ENCODE measurements at places on chromosomes 7 and 10. TPM values are rescaled to one million over a fixed set of nuclear protein-coding genes. Genes with fewer than 3 reads are reported as not detected.

The LRGUK gene
- 1.2 TPM for total RNA-seq

The LAMB4 gene
- total RNA-seq, result 295 TPM

The RPS24 gene
- total RNA-seq, result 1,912 TPM

The FKBP6 gene
- total RNA-seq, result not detected

The CFAP58 gene
- 1.0 TPM for total RNA-seq

The CCDC172 gene
- not detected for total RNA-seq

The GALNT17 gene
- total RNA-seq, result 4.7 TPM

The ELFN1 gene
- 2.5 TPM for total RNA-seq

The VPS37D gene
- 3.5 TPM for total RNA-seq

The GNA12 gene
- total RNA-seq, result 14.1 TPM

Data from suprapubic skin (tissue), 4 donors.